ENCODE measurements at places on chromosomes 6 and 20.

GRCh38 chr6:117465691-117466090 lies 16.8 kb upstream of the DCBLD1 start:
- no peak for DNase-seq

GRCh38 chr6:170030821-170031471 lies 259.9 kb downstream of the DLL1 start:
- no peak for DNase-seq

DNA sequence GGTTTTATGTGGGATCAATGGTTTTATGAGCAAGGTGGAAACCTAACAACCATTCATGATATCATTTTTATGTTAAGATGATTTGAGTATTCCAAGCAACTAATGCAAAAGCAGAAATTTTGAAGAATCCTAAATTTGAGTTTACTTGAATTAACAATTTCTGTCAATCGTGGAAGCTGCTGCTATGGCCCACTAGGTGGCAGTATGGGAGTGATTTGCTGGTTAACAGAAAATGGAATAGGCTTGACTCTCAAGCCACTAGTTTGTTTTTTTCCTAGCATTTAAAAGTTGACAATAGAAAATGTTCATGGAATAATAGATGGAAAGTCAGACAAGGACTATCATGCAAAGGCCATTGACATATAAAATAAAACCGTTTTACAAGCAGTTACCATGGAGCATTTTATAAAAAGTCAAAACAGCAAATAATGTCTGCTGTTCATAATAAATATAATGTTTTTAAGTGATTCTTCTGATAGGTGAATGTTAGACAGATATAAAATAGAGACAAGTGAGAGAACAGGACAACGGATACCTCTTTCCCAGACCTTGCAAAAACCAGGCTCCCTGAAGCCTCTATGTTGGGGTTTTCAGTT lies 43.0 kb upstream of the TMEM200A start:
- DNase-seq, result peak; percentile 27

DNA sequence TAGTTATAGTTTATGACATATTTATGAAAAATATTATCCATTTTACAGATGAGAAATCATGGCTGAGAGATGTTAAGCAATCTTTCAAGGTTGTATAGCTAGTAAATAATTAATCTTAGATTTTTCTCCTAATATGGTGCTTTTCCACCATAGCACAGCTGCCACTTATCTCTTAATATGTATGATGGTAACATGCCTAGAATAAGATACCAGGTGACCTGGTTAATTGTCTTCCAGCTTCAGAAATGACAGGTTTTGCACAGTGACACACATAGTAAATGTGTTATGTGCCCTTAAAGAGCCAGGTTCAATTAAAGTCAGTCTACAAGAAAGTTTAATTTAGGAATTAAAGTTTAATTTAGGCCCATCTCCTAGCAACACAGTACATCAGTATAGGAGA lies 14.8 kb downstream of the TUBB2A start:
- no peak for DNase-seq

GRCh38 chr6:45371924-45372573 lies 5.7 kb downstream of the SUPT3H start:
- DNase-seq, result no peak
